ENCODE measurements at places on chromosomes 12 and 14.

GRCh38 chr12:104699489-104700190 is 242.9 kb downstream of the CHST11 start:
- DNase-seq = no peak

GRCh38 chr12:52310622-52311284 is 10.4 kb downstream of the KRT83 start:
- DNase-seq = no peak

GRCh38 chr12:13992106-13992505 is 10.7 kb upstream of the GRIN2B start:
- DNase-seq = no peak

GRCh38 chr12:116426391-116427136 is 132.6 kb upstream of the MAP1LC3B2 start:
- DNase-seq = no peak

DNA sequence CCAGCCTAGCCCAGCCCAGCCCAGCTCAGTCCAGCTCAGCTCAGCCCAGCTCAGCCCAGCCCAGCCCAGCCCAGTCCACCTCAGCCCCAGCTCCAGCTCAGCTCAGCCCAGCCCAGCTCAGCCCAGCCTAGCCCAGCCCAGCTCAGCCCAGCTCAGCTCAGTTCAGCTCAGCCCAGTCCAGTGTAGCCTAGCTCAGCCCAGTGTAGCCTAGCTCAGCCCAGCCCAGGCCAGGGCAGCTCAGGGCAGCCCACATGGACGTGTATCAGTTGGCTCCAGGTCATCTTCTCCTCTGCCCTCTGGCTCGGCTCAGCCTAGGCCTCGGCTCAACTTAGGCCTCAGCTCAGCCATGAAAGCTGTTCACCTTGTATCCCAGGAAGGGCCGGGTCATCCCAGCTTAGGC is 64.7 kb downstream of the TMEM121 start:
- no peak for DNase-seq

- DNase-seq = no peak
Observed at GRCh38 chr14:53144244-53144643, 8.9 kb downstream of the DDHD1 start.

DNA sequence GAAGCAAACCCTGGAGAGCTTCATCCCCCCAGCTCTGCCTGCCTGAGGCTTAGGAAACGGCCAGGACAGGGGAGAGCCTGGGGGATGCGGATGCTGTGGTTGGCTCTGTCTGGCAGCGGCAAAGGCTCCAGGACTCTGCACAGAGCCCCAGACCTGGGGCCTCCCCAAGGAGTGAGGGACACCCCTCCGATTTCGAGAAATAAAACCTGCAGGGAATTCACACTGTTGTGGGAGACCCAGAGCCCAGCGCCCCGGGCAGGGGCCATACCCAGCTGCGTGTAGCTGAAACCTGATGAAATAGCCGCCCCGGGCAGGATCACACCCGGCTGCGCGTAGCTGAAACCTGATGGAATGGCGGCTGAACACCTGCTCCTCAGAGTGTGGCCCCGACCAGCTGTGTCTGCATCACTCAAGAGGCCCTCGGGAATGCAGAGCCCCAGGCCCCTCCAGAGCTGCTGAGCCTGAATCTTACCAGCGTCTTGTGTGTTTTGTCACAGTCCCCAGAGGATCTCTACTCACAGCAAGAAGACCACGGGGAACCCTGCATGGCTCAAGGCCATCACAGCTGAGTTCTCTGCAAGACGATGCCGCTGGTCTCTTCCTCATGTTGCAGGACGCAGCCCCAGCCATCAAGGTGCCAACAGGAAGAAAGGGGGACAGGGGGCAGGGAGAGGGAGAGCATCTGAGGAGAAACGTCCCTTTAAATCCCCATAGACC is 46.5 kb upstream of the GALNT9 start:
- DNase-seq = no peak

DNA sequence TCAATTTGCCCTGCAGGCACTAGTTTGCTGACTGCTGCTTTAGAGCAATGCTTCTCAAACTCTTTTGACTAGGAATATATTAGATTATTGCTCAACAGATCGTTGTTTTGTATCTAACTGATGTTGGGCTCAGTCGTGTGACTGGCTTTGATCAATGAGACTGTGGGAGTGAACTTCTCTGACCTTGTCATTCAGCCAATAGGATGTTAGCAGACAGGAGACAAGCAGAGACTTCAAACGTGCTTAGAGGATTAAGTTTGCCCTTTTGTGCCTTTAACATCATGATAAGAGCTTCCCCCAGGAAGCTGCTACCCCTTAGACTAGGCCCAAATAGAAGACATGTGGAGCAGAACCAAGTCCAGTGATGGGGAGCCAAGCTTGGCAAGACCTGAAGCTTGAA is 76.7 kb upstream of the ELK3 start:
- no peak for DNase-seq

DNA sequence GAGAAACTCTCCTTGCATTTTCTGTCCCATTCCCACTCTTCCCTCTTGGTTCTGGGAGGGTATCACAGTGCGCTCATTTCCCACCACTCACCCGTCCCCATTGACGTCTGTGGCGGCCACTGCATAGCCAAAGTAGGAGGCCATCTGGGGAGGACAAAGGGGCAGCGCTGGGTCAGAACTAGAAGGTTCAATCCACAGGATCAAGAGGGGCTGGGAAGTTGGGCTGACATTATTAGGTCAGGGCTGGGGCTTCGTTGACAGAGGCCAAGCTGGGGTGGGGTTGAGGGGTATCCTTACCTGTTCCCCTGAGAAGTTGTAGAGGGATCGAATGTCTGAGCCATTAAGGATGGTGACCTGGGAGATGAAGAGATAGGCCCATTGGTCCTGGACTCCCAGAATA is 13.5 kb downstream of the ITGA5 start:
- no peak for DNase-seq

- no peak for DNase-seq
Observed at GRCh38 chr12:97386133-97386581, 76.4 kb upstream of the RMST start.

- peak; percentile 12 for DNase-seq
Observed at GRCh38 chr12:40693207-40693821, 1.1 kb downstream of the CNTN1 start.

GRCh38 chr14:23069413-23069806 is 12.1 kb upstream of the CDH24 start:
- no peak for DNase-seq

DNA sequence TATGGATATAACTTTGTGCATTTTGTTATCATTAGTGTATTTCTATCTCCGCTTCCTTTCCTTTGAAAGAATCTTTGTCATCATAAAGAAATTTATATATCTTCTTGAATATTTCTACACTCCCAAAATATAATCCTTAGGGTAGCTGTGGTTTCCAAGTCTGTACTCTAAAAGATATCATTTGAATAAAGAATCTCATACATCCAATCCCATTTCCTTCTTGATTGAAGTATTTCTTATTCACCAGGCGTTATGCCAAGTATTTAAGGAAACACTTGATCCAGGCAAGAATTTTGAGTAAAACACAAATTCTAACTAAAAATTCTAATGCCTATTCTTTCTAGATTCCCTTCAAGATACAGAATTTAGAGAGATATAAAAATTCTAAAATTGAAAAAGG is 821.8 kb downstream of the GALC start:
- DNase-seq = no peak

DNA sequence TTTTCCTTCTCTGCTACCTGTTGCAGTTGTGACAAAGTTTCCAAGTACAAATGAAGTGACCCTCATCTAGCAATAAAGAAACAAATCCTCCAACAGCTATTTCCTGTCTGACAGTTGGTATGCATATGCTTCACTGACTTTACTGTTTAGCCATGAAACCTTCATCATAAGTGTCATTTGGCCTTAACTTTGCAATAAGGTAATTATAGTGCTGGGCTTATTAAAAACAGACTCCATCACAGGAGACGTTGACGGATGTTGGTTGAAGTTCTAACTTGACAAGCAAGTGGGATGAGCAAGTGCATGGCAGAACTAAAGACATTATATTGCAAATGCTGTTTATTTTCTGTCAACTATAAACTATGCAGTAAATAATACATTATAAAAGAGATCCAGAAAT is 425.2 kb downstream of the RPS29 start:
- DNase-seq = no peak

- no peak for DNase-seq
Observed at GRCh38 chr12:40286583-40286982, 61.8 kb downstream of the LRRK2 start.

- DNase-seq = no peak
Observed at GRCh38 chr12:54572881-54573280, 15.6 kb downstream of the PPP1R1A start.

- no peak for DNase-seq
Observed at GRCh38 chr12:68971404-68971803, 38.4 kb upstream of the CPM start.

GRCh38 chr12:120100630-120101029 is 15.9 kb downstream of the RAB35 start:
- DNase-seq = no peak

DNA sequence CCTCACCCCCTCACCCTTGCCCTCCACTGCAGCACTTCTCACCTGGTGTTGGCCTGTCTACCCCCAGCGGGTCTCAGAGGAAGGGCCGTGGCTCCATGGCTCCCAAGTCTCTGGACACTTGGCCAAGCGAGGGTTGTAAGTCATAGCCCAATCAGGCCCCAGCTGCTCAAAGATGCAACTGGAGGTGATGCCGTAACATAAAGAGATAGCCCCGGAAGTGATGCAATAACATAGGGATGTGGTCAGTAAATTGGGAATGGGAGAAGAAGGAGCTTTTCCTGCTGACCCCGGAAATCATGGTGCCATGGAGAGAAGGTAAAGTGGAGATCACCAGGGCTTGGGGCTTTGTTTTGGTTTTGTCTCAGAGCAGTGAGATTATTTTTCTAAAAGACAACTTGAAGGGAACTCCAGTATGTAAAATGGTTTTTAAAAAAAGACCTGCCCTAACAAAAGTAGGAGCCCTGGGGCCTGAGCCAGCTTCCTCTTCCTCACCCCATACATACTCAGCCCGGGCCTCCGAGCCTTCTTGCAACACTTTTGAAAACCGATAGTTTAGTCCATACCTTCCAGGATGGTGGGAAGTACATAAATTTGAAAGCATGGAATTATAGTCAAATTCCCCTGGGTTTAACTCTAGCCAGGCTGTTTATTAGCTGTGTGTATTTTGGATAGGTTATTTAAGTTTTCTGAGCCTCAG is 212.5 kb downstream of the CRADD start:
- no peak for DNase-seq

DNA sequence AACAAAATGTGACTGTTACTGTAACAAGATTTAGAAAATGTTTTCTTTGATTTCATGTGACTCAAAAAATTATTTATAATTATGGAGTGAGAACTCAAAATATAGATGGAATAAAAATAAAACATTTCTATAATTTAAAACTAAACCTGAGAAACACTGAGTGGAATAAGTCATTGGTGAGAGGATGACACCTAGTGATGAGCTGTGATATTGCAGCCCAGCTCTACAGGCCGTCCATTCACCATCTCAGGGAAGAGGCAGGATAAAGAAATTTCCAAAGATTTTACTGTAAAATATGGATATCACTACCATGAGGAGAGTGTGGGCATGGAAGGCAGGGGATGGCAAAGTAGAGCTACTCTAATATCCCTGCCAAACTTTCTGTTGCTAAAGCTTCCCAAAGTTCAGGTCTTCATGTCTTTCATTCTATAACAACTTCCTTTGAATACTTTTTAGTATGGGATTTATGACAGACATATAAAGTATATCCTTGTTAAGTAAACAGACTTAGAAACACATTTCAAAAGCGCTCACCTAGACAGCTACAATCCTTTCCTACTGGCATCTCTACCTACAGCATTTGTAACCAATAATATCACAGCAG is 308.0 kb downstream of the ITPR2 start:
- DNase-seq = no peak

DNA sequence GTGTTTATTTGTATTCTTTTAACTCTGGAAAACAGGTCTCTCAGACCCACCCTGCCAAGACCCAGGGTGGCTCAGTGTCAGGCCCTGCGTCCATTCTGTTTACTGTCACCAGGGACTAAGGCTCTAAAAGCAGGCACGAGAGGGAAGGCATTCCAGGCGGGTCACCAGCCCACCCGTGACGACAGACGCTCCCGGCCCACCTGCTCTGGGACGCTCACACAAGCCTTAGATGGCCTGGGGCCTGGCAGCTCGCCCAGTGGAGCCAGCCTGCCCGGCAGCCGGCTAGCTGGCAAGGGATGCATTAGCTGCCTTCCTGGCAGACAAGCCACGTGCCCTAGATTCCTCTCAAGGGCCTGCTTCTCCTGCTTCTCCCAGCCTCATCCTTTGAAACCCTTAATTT is 9.2 kb upstream of the NUAK1 start:
- DNase-seq = no peak

DNA sequence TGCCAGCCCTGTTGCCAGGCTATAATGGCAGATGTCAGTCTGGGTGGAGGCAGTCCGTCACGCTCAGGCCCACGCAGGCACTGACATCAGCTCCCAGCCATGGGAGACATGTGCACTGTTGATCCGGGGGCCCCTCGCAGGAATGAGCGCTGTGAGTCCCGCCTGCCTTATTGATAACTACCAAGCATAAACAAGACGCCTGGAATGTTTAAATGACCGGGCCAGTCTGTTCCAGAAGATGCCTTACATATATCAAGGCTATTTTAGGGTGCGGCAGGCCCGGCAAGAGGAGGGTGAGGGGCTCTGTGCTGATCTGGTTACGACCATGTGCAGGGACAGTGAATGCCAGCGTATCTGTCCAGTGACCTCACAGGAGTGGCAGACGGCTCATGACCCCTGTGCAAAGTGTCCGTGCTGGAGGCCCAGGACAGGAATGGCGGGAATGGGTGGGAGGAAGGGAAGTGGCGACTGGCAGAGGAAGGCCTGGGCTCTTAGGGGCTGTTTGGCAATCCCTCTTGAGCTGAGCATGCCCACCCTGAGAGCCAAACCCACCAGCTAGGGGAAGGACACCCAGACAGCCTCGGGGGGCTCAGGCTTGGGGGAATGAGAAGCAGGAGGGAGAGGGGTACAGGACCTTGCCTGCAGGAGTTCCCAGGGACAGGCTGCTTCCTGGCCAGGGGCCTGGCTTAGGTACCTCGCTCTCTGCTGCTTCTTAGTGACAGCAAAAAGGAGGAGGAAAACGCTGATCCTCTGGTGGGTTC is 49.3 kb downstream of the DLK1 start:
- no peak for DNase-seq

- no peak for DNase-seq
Observed at GRCh38 chr12:131591136-131591535, 119.8 kb upstream of the SFSWAP start.

- DNase-seq = no peak
Observed at GRCh38 chr14:65718629-65719028, 306.1 kb downstream of the FUT8 start.

DNA sequence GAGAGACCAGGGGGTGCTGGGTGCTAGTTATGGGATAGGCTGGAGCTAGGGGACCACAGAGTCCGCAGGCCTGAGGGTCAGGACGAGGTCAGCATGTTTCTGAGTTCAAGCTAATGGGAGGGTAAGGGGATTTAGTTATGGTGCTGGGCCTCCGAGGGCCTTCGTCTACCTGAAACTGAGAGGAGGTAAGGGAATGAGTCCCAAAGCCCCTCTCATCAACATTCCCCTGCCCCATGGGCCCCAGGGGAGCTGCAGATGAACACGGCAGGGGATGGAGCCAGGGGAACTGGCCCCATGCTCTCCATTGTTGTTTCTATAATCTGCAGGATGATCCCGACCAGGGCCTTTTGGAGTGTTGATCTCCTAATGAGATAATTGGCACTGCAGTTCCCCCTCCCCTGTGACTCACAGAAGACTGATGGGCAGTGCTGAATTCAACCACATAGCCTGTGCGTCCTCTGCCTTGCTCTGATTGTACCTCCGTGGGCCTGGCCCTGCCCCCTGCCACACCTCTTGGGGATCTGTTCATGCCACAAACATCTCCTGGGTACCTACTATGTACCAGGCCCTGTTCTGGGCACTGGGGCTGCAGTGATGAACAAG is 21.4 kb downstream of the FAIM2 start:
- peak; percentile 51 for DNase-seq

All from neuronal stem cell (in vitro differentiated cells).